ENCODE measurements at places on chromosomes 7 and 10.

- DNase-seq = no peak
Observed at GRCh38 chr10:86367152-86367951, 757 bp upstream of the GRID1 start.

DNA sequence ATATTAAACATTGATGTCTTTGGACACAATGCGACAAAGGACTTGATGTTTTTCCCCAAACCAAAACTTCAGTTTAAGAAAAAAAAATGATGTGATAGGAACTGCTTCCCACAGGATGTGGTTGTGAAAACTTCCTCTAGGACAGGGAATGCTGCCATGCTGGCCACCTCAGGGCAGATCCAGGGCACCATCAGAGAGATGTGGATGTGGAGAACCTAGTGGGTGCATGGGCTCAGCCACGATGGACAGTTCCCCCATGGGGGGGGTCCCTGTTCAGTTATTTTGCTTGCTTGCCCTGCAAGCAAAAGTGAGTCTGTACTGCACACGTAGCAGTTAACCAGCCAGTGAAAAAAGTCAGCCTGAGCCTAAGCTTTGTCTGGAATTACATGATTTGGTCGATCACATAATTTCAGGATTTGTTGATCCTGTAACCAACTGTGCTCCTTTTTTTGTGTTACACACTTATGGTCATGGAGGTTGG lies 36.3 kb downstream of the LAMB4 start:
- DNase-seq = no peak

DNA sequence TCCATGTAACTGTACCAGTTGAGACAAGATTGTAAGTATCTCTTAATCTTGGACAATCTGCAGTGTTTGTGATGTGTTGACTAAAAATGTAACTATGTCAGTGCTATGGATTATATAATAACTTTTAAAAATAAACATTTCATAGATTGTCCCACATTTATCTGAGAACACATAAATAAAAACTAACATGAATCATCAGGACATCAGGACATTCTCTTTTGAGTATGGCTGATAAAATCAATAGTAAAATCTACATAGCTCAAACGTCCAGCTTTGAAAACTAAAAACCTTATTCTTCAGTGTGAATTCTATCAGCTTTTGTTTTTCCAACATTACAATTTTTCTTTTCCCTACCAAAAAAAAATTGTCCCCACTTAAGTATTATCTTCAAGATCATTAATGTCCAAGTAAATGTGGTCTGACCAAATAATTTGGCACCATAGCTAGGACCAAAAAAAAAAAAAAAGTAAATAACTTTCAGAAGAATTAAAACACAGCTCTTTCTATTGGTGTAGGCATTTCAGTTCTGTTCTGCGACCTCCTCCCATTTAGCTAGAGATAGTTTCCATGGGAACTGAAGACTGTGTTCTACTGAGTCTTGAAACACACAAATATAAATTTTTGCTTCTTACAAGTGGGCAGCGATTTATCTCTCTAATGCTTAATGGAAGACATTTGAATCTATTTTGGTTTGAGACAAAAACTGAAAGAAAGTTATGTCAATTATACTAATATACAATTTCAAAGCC lies 123.0 kb upstream of the SGCE start:
- DNase-seq = no peak

DNA sequence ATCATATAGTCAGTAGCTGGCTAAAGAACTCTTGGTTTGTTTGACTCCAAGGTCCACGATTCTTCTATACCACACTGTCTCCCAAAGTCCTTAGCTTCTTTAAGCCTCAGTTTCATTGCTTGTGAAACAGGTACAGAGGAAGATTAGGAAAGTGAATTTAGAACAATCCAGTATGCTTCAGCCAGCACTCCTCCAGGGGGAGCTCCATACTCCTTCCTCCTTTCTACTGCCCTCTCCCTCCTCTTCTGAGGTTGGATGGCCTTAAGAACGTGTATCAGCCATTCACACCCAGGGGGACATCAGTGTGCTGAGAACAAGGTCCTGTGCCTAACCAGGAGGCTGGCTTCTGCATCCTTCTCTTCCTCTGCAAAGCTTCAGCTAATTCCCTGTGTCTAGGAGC lies 54.8 kb upstream of the CALD1 start:
- peak; percentile 13 for DNase-seq

DNA sequence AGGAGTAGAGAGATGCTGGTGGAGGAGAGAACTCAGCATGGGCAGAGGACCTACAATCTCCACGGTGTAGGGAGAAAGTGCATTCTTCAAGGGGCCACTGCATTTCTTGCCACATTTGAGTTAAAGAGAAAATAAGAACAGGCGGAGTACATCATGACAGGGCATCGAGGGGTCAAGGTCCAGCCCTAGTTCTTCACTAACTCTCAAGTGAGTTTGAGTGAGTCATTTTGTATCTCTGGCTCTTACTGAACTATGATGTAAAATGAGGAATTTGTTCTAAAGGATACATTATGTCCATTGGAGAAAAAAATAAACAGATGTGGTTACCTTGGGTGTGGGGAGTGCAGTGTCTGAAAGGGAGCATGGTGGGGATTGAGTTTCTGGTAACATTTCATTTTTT lies 182.9 kb downstream of the XPNPEP1 start:
- DNase-seq = no peak
